ENCODE measurements at places on chromosomes 4 and X.

GRCh38 chr4:21848021-21848420 is 100.6 kb downstream of the KCNIP4 start:
- no peak for DNase-seq

GRCh38 chr4:94668724-94669123 is 89.0 kb upstream of the BMPR1B start:
- DNase-seq: no peak

- DNase-seq: no peak
Measured at GRCh38 chrX:23759821-23760220, 16.7 kb upstream of the ACOT9 start.

GRCh38 chr4:69718396-69719271 is 41.8 kb downstream of the SULT1B1 start:
- DNase-seq: no peak

- DNase-seq: no peak
Measured at GRCh38 chr4:169811476-169811875, 53.7 kb upstream of the HPF1 start.

DNA sequence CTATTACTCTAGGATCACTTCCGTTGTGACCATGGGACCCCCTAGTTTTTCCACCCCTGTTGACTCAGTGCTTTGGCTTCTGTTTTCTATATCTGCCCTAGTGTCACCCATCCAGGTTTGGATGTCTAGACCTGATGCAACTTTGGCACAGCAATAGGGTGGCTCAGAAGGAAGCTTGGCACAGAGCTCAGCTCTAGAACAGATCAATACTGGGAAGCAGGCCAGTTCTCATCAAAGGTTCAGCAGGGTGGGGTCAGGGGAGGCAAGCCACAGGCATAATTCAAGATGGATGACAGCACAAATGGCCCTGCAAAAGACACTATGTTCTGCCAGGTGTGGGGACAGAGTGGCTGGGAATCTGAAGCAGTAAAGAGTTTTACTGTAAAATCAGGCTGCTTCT is 74.2 kb upstream of the EGFL6 start:
- DNase-seq: no peak

DNA sequence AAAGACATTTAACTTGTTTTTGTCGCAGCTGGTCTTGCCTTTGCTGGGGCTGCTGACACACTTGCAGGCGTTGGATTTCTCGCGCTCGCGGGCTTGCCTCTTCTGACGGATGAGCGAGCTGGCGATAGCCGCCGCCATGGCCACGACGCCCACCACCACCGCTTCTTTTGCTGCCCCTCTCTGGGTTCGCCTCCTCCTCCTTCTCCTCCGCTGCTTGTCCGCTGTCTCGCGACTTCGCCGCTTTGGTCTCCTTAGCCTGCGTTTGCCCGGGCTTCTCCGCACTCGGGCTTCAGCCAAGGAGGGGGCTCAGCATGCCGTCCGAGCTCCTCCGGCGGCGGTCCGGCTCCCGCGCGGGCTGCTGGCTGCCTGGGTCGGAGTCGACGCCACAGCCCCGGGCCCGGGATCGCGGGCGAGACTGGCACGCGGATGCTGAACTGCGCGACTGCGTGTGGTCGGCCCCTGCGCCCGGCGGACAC is 613 bp downstream of the FGF13 start:
- no peak for DNase-seq

GRCh38 chrX:9746148-9746888 is 19.3 kb downstream of the GPR143 start:
- no peak for DNase-seq

All from renal cortex interstitium (tissue), 15 donors.